ENCODE measurements at places on chromosomes 7 and 10.
A peak's percentile ranks its signal among the peaks of the same experiment; 100 is the strongest.

DNA sequence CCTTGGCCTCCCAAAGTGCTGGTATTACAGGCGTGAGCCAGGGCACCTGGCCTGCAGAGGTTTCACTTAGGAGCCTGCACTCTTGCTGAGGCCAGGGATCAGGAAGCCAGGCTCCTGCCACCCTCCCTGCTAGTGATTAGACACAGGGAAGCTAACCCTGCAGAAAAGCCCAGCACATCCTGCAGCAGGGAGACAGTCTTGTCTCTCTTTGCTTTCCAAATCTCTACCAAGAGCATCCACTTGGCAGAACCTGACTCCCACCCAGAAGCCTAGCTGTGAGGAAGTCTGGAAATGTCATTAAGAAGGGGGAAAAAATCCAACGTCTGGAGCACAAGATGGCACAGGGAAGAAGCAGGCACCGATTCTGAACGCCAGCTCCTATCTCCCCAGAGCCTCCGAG is 8.0 kb upstream of the FAM171A1 start:
- peak; percentile 51 for DNase-seq

DNA sequence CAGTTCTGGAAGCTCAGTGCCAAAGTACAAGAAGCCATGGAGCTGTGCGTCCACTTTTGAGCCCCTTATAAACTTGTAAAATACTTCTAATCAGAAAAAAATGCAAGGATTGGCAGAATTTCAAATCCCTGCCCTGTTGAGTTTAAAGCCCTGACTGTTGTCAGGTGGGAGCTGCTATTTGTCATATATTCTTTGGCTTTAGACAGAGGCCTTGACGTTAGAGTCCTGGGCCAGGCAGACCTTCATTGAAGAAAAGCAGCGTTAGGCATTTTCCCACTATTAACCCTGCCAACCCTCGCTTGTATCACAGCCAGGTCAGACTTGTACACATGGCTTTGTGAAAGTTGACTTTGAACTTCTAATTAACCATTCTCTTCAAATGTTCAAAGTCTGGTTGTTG is 155.4 kb downstream of the TWIST1 start:
- no peak for DNase-seq

DNA sequence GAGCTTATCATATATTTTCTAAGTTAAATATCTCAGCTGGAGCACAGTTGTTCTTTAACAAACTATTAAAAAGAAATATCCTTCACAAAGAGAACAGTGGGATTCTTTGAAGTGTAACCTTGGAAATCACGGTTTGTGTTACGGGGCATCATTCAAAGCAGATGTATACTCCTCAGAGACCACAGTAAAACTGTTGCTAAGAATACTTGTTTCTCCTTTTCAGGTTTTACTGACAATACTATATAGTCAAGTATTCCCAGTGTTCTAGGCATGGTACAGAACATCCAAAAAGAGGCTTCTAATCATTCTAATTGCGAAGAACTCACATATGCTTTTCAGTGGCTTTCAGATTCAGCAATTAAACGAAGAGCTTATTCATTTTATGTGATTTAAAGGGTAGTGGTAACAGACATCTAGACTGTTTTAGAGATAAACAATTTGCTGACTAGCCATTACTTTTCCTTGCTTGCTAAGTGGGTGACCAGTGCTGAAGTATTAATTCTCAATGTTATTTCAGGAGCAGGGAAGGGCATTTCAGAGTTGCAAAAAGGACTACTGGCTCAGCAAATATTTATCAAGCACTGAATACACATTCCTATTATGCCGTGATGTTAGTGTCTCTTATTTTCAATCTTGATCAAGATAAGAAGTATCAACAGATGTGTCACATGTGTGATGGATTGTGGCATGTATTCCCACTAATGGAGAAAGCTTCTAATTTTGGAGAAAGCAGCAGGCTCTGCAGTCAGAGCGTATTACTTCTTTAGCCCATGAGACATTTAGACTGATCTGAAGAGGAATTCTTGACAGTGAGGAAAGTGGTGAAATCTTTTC is 236.8 kb downstream of the RNLS start:
- no peak for DNase-seq

- DNase-seq: no peak
Observed at GRCh38 chr10:118924493-118924892, 105.0 kb upstream of the NANOS1 start.

- no peak for DNase-seq
Observed at GRCh38 chr7:22216832-22217475, 140.0 kb downstream of the RAPGEF5 start.

- DNase-seq: peak; percentile 92
Observed at GRCh38 chr10:86599729-86600128, 54.6 kb upstream of the OPN4 start.

DNA sequence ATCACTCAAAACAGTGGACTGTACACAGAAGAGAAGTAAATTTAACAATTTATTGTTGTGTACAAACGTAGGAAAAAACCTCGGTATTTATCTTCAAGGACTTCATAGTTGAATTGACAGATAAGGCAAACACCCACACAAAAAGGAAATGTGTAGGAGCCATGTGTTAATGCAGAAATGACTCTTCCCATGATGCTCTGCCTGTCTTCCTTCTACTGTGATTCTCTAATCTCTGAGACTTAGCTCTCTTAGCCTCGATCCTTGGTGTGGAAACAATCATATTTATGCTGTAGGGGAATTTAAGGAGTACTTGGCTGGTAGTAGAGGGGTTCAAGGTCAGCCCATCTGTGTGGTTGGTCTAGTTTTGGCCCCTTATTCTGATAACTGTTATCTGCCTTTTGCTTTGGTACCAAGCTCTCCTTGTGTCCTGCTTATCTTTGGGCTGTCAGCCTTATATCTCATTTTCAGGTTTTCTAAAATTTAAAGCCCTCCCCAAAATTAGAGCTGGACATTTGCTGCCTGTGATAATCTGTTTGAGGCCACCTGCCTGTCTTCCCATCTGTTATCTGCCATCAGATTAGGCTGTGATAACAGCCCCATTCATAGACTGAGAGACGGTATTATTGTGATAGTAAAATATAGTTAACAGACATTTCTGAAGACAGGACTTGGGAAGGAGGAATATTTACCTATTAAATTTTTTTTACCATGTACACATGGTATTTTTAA is 81.7 kb downstream of the GPR85 start:
- no peak for DNase-seq

DNA sequence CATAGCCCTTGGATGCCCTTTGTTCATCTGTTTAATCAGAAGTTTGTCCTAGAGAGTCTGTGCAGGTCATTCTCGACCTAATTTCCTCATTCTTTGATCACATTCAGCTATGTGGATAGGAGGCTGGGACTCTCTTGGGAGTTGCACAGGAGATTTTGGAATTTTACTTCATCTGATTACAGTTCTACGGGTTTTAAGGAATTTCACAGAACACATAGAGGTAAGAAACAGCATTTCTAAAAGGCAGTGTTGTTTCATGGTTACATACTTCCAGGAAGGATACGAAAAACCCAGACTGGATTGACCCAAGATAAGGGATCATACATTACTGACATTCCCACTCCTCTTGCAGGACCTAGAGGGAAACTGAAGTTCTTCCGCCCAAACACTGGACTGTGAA is 45.9 kb downstream of the GATA3 start:
- DNase-seq: no peak

DNA sequence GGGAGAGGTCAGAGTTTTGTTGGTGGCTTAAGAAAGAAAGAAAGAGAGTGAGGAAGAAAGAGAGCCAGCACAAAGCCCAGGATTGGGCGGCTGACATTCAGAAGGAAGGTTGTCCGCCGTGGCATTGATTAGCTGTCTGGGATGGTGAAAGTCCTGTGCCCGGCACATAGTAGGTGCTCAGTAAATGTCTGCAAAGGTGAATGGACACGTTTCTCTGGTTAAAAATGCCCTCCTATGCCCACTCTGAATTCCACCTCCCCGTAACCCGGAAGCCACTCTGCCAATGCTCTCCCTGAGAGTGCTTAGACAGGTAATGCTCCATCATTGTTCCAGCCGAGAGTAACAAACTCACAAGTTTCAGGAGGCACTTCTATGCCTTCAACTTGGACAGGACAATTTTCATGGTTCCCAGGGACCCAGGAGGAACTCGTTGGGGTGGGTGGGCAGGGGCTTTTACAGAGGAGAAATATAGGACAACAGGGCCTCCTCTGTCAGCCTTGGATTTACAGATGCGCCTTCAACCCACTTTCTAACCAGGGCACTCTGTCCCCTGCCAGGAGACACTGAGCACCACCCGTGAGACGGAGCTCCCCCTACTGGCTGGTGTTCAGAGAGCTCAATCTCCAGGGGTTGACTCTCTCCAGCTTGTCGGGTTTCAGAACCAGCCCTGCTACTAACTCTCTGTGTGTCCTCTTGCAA is 411.5 kb upstream of the ZMIZ1 start:
- peak; percentile 95 for DNase-seq

DNA sequence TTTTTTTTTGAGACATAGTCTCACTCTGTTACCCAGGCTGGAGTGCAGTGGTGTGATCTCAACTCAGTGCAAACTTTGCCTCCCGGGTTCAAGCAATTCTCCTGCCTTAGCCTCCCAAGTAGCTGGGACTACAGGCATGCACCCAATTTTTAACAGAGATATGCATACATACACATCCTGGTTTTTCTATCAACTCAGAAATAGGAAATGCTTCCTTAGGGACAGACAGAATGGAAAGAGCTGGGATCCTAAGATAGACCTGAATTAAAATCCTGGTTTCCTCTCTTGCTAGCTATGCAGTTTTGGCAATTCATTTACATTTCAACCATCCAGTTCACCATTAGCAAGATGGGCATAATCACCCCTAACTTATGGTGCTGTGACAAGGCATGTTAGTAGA is 347.5 kb downstream of the GPAM start:
- DNase-seq: no peak

DNA sequence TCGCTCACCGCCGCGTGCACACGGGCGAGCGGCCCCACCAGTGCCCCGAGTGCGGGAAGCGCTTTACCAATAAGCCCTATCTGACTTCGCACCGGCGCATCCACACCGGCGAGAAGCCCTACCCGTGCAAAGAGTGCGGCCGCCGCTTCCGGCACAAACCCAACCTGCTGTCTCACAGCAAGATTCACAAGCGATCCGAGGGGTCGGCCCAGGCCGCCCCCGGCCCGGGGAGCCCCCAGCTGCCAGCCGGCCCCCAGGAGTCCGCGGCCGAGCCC is 3.3 kb downstream of the REPIN1 start:
- peak; percentile 44 for DNase-seq

DNA sequence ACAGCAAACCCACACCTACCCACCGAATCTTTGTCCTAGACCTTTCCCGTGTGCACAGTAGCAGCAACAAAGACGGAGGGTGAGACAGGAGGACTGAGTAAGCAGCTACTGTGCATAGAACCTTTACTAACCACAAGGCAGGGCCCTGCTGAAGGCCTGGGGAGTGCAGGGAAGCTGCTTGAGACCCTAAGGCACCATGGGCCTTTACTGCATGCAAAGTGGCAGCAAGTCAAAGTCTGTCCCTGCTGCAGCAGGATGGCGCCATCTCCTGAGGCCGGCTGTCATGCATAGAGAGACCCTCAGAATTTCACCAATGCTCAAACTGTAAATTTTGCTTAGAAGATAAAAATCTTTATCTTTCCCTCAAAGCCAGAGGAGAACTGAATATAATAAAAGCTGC is 610.5 kb downstream of the ACTR3B start:
- DNase-seq: peak; percentile 74

DNA sequence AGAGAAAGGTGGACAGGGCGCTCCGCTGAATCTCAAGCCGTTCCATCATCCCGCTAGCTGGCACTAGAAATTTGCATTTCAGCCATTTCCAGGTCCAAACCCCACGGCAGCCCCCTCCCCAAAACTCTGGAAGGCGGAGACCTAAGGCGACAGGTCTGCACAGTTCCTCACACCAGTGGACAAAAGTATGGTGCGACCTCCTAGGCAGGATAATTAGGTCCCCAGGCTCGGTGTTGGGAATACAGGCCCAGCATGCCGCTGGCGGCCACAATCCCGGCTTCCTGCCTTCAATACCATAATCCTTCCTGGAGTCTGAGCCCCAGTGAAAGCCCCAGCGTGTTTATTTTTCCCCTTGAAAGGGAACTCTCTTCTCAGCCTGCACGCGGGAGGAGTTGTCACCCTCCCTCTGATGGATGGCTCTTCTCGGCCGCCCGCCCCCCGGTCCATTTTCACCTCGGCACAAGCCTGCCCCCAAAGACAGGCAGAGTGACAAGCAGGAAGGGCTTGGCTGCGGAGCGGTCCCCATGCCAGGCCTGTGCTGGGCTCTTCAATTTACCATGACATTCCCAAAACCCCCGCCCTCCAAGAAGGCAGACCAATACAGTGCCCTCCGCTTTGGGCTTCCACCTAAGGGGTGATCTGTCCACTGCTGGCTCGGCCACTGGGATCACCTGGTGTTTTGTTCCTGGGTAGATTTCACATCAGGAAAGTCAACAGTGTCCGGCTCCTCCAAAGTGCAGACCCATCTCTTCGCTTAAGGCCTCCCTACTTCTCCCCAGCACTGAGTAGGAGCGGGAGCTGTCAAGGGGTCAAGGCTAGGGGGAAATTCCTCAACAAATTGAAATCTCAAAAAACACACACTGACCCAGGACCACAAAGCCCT is 2.2 kb downstream of the FGFR2 start:
- DNase-seq: peak; percentile 88

DNA sequence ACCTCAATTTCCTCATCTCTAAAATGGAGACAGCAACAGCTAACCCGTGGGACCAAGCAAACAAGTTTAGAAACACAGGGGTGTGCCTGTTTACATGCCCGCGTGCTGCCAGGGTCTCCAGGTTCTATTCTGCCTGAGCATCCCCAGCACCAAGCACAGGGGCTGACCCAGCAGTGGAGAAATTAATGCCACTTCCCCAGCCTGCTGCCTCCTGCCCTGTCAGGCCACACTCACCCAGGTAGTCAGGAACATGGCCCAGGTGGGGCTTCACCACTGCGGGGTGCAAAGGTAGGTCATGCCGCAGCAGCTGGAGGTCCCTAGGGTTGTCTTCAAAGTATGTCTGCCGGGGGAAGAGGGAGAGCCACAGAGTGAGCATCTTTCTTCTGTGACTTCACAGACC is 5.8 kb downstream of the DDX56 start:
- DNase-seq: no peak

DNA sequence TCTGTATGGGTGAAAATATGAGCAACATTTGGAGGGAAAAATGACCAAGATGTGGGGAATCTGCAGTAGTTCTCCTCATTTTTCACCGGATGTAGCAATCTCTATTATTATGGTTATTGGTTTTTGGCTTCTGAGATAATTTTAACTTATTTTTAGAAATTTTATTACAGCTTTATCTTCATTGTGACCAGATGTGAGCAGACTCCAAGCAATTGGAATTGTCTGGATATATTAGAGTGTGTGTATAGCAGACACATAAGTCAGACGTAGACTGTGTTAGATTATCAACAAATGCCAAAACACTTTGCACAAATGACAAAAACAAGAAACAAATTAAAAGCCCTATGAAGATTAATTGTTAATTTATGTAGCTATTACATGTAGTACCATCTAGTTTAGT is 249.1 kb downstream of the DNAJB9 start:
- no peak for DNase-seq

- no peak for DNase-seq
Observed at GRCh38 chr7:144057954-144058353, 9.2 kb downstream of the OR2A5 start.

- DNase-seq: no peak
Observed at GRCh38 chr10:89204621-89205185, 2.4 kb downstream of the CH25H start.
